Activated gamma-delta T cell treated with Interleukin-2 at 50 U/mL for 16 hours (primary cell): ENCODE measurements at places on chromosomes 12 and 14.

DNA sequence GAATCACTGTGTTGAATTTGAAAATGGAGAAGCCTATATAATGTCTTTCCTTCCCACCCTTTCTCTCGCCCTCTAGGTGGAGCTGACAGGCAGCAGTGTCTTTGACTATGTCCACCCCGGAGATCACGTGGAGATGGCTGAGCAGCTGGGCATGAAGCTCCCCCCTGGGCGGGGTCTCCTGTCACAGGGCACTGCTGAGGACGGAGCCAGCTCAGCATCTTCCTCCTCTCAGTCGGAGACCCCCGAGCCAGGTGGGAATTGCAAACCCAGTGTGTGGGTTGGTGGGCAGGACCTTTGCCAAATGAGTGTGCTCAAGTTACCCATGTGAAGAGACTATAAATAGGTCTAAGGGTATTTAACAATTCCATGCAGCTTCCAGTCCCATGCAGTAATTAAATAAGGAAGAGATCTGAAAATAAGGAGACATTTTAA, 274.7 kb downstream of the EGLN3 start:
- no peak for DNase-seq

DNA sequence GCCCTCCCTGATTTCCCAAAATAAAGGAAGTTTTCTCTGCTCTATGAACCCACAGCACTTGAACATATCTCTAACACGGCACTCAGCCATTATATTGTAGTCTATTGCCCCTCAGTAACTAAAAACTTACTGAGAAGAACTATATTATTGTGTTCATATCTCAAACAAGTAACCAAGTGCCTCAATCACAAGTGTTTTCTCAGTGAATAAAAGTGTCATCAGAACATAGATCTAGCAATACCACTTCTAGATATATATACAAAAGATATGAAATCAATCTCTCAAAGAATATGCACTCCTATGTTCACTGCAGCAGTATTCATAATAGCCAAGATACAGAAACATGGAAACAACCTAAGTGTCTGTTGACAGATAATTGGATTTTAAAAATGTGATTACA, 138.1 kb downstream of the NELL2 start:
- no peak for DNase-seq

GRCh38 chr14:75010472-75011093, 7.9 kb downstream of the EIF2B2 start:
- DNase-seq, result no peak

DNA sequence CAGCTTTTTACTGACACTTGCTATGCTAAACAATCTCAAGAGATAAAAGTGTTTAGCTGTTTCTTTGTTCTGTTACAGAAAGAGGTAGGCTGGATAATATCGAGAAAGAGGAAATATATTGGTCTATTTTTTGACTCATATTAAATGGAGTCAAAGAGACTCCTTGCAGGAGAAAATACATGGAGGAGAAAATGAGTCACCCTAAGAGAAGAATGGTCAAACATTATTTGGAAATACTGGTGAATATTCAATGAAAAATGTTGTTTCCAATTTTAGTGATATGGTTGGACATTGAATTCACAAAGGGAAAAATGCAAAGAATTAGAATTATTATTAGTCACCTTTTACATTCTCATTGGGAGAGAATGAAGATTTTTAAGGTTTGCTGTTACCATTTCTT, 3.2 kb downstream of the KCNJ8 start:
- DNase-seq, result no peak

GRCh38 chr12:46402941-46403718, 30.6 kb upstream of the SLC38A2 start:
- DNase-seq, result no peak

GRCh38 chr12:60231303-60231702, 635.5 kb downstream of the SLC16A7 start:
- DNase-seq, result no peak

- no peak for DNase-seq
Observed at GRCh38 chr12:59834659-59835474, 239.0 kb downstream of the SLC16A7 start.

DNA sequence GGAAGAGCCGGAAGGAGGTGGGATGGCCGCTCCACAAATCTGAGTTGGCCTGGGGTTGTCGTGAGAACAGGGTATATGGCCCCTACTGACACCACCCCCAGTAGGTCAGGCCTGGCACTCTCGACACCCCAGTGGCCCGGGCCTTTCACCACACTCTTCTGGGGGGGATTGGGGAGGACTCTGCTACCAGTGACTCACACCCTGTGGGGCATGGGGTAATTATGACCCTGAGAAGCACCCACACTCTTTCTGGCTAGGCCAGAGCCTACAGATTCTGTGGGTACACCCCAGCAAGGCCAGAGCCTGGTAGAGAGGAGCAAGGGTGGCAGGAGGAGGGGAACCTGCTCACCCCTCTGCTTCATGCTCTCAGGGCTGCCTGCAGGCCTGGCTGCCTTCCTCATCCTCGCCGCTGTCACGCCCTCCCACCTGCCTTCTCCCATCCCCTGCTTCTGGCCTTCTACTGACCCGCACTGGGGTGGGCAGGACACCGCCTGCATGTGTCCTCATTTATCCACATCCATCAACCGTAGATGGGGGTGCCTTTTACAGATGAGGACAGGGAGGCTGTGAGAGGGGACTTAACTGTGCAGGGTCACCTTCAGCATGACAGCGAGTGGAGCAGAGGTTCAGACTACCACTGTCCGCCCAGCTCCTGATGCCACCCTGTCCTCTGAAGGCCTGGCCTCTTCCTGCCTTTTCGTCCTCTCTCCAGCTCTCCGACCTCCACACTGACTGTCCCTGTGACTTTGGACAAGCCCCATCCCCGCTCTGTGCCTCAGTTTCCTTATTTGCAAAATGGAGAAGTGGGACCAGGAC, 18.4 kb downstream of the ASB2 start:
- DNase-seq, result no peak

GRCh38 chr14:85817430-85817829, 287.5 kb downstream of the FLRT2 start:
- DNase-seq, result no peak

- no peak for DNase-seq
Observed at GRCh38 chr14:56782711-56783110, 27.6 kb downstream of the OTX2 start.

DNA sequence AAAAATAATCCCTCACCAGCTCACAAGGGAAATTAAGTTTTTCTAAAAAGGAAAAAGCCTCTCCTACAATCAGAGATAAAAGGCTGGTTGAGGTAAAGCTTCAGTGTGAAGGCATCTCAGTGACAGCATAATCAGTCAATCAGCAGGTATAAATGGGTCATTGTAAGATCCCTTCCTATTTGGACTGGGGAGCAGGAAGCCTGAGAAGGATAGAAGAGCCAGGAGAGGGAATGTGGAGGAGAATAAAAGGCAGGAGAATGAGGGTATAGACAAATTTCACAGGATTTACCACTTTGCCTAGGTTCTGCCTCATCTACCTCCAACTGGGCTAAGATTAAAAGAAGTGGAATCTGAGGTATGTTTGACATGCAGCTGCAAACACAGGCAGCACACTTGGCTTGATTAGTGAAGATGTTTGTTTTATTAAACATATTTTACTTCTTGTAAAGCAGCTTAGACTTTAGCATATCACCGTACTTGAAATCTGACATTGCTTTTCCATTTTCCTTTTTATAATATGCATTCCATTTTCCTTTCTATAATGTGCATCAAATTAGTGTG, 479.1 kb upstream of the USP15 start:
- DNase-seq, result no peak

DNA sequence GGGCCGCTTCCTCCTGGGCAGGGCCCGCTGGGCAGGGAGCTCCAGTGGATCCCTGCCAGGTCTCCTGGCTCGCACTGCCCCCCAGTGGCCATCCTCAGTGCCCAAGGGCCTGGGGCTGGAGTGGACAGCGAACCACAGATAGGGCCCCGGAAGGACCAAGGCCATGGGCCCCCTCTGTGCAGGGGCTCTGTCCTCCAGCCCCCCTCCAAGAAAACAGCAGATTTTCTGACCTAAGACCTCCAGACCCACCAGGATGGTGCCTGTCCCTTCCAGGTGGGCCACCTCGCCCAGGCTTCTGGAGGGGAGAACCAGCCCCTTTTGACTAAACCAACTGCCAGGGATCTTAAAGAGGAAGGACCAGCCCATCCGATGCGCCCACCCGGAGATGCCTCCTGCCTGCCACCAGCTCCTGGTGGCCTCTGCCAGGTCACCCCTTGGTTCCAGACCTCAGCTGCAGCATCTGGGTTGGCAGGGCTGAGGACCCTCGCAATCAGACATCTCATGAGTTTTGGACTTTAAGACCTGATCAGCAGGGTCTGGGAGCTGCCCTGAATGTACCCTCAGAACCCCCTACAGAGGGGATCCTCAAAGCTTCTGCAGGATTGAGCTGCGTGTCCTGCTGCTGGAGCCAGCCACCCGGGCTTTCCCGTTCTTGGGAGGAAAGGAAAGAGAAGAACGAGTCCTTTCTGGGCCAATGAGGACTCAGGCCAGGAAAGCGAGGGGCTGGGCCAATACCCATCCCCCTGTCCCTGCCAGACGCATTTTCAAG, 325.8 kb upstream of the DIO3 start:
- DNase-seq, result no peak

DNA sequence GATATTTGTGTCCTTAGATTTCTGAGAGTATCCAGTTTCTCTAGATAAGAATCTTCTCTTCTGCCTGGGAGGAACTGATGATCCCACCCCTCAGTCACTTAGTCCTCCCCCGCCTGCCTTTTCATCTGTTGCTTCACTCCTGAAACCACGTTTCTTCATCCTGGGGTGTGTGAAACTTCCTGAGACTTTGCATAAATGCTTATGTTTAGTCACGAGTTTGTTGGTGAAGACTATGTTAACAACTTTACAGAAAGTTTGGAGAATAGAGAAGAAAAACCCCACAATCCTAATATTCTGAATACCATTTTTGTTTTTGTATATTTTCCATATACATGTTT, 33.2 kb downstream of the MARK3 start:
- no peak for DNase-seq

- DNase-seq, result no peak
Observed at GRCh38 chr12:1525858-1526257, 68.5 kb downstream of the FBXL14 start.

DNA sequence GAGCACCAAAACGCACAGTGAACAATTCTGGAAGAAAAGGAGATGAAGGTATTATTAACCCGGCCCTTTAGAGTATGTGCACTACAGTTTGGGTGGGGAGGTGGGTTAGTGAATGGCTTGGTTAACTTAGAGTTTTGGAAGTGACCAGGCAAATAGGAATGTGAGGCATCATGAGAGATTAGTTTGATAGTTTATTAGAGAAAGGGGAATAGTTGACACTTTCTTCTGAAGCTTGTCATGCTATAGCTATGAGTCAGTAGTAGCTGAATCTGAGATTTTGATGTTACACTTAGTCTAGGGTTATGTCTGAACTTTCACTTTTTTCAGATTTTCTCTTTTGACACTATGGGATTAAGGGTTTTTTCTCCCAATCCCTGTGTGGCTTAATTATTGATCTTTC, 567.2 kb downstream of the SNAPC1 start:
- DNase-seq, result no peak

GRCh38 chr12:89038831-89039512, 313.3 kb downstream of the DUSP6 start:
- DNase-seq, result no peak

DNA sequence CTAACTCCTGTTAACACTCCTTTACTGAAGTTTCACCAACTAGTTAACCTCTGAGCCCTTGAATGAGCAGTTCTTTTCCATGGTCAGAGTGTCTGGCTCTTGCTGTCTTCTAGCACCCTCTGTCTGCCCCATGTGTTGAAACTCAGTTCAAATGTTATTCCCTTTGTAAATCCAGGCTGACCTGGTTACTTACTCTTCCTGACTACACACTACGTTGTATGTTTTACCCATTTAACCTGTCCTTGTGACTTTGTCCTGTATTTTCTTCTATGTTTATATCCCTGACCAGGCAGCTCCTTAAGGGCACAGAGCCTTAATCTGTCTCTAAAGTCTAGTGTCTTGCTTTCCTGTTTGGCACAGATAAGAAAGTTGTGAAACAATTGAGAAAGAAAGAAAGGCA, 389.0 kb upstream of the RPL10L start:
- no peak for DNase-seq

GRCh38 chr14:24032727-24033418, 18.9 kb upstream of the CARMIL3 start:
- no peak for DNase-seq

DNA sequence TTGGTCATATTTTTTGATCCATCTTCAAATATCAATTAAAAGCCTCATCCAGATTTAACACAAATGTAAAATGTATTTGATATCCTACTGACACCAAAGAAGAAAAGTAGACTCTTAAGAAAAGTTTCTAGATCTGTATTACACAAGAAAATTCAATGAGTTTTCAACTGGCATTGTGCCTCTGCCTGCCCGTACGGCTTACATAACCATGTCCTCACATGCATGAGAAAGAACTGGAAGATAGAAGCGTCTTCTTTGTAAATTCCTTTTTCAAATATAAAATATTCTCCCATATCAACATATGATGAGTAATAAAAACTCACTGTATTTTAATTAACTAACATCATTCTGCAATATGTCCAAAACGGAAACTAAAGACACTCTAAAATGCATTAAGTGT, 7.2 kb downstream of the ANKS1B start:
- no peak for DNase-seq

DNA sequence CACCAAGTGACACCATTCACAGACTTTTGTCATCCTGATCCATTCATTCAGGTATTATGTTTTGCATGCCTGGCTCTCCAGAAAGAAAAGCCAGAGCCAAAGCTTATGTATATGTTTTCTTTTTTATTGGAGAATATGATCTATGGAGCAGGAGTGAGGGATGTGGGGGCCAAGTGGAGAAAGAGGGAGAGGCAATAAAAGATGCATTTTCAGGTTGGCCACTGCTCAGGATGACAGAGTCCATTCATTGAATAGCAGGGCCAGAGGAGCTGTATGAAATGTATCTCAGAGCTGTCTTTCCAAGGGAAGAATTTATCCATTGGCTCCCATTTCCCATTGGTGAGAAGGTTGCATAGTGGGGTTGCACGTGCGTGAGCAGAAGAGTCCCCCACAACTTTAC, 416.1 kb downstream of the ATP23 start:
- DNase-seq, result no peak

- DNase-seq, result no peak
Observed at GRCh38 chr14:42683707-42684106, 1077.0 kb downstream of the LRFN5 start.
